NCI-H2171 (cell line): ENCODE measurements at places on chromosomes 6 and 20.

DNA sequence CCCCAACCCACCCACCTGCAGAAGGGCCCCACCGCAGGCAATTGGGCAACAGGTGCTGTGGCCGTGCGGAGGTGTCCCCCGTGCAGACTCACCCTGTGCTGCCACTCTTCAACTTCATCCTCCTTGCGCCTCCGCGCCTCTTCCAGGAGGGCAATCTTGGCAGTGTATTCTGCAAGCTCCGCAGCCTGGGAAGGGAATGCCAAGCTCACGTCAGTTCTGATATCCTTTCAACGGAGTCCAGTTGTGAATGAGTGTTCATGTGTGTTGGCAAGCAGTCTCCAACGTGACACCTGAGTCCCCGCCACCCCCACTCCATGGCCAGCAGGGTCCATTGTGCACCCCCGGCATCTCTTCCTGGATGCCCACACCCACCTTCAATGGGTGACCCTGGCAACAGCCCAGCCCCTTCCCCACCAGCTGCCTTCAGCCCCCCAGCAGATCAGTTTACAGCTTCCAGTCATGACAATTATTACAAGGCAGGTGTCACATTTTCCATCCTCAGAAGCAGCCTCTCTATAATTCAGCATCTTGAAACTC, 49.9 kb downstream of the EZR start:
- peak; percentile 77 for DNase-seq

- DNase-seq: no peak
These were observed 1.9 kb upstream of the LSM14B start for GRCh38 chr20:62120365-62120762.

- no peak for DNase-seq
These were observed 43.0 kb downstream of the MRS2 start for GRCh38 chr6:24445704-24446103.

DNA sequence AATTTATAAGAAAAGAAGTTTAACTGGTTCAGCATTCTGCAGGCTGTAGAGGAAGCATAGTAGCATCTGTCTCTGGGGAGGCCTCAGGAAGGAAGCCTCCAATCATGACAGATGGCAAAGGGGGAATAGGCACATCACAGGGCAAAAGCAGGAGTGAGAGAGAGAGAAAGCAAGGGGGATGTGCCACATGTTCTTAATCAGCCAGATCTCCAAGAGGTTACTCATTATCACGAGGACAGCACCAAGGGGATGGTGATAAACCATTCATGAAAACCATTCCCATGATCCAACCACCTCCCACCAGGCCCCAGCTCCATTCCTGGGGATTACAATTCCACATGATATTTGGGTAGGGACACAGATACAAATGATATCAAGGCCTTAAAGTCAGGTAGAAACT, 217.5 kb upstream of the TCF21 start:
- peak; percentile 90 for DNase-seq

- no peak for DNase-seq
These were observed 430.5 kb upstream of the EPHA7 start for GRCh38 chr6:93849857-93850256.

- DNase-seq: no peak
These were observed 337.6 kb downstream of the CDC5L start for GRCh38 chr6:44725070-44725469.

GRCh38 chr20:63349516-63349895, 11.6 kb downstream of the CHRNA4 start:
- no peak for DNase-seq

DNA sequence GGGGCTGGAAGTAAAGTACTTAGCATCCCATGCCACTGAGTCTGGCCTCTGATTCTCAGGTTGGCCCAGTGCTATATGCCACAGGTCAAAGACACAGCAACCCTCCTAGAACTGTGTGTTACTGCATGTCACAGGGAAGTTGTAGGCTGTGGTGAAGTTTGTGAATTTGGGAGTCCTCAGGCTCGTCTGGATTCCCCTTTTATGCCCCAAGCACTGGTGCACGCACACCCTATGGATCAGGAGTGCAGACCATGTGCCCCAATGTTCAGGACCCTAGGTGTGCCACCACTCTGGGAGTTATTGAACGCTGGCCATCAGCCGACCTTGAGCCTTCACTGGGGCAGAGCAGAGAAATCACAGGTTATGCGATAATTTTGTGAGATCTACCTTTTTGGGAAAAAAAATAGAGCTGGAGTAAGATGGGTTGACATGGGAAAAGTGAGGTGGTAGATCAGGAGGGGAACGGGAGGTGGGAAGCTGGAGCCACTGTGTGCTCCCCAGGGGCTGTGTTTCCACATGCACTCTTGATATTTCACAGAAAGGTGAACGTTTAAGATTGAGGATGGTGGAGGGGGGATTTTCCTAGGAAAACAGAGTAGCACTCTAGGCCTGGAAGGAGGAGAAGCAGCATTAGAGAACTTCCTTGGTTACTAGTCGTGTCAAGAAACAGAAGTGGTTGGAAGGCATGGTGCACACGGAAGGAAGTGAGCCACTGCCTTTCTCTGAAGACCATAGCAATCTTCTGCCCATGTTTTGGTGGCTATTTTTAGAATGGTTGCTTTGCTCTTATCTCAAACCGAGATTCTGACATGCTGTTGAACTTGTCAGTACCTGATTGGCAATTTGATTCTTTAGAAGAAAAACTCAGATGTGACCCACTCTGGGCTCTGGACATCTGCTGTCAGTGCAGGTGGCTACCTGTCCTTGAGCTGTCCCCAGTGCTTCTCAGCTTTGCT, 44.1 kb downstream of the DUSP22 start:
- DNase-seq: no peak

DNA sequence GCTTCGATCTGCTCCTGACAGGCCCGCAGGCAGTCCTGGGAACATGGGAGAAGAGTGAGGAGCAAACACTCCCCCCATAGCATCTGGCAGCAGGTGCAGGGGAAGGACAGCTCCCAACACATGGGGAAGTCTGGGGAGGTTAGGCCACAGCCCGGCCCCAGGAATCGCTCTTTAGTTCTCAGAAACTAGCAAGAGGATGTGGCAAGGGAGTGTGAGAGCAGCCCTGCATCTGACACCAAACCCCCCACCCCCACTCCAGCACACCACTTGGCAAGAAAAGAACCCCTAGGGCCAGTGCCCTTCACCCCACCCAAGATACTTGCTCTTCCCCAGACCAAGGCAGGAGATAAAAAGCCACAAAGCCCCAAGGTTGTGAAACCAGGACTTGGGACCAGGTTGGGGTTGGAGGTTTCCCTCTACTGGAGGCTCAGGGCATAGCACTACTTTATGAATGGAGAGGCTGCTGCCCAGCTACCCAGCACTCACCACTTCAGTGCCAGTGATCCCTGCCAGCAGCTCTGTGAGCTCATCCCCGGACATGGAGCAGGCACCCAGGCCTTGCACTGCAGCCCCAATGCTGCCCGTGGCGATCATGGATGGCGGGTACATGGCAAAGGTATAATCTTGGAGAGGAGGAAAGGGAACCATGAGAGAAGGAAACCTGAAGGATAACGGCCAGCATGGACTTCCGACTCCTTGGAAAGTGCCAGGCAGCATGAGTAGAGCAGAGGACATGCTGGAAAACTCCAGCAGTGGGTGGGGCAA, 5.4 kb downstream of the CCND3 start:
- DNase-seq: peak; percentile 17

GRCh38 chr20:58640446-58640845, 10.6 kb upstream of the STX16 start:
- DNase-seq: no peak

DNA sequence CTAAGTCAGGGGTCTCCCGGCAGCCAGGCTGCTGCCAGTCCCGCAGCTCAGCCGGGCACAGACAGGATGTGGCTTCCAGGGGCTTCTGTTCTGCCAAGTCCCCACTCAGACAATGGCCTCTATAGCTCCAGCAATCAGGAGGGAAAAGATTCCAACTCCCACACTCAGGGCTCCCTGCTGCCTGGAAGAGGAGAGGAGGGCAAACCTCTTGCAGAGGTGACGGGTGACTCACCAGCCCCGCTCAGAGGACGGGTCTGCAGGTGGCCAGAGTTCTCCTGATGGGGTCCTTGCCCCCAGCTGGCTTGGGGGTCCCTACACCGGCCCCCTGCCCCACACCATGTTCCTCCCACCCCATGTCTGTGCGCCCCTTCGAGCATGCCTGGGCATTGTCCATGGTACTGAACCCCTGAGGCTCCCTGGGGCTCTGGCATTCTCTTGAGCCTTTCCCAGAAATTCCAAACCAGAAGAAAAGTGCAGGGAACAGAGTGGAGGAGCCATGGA, 32.6 kb downstream of the NTSR1 start:
- DNase-seq: no peak

DNA sequence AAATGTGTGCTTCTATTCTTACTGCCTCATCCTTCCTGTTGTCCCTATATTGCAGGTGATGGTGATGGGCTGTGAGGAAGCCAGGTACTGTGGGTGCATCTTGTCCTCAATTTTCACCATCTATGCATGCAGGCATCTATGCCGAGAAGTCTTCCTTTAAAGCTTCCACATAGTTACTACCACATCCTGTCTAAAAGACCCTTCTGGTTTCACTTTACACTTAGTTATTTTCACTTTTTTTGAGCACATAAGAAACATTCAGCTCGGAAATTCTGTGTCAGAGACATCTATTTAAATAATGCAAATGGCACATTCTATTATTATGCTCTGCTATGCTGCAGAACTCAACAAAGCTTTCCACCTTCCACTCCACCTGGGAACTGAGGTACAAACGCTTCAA, 28.2 kb upstream of the FABP7 start:
- DNase-seq: no peak

GRCh38 chr6:113695516-113695915, 161.6 kb upstream of the MARCKS start:
- DNase-seq: no peak

GRCh38 chr6:160974304-160974771, 17.2 kb upstream of the MAP3K4 start:
- DNase-seq: no peak

DNA sequence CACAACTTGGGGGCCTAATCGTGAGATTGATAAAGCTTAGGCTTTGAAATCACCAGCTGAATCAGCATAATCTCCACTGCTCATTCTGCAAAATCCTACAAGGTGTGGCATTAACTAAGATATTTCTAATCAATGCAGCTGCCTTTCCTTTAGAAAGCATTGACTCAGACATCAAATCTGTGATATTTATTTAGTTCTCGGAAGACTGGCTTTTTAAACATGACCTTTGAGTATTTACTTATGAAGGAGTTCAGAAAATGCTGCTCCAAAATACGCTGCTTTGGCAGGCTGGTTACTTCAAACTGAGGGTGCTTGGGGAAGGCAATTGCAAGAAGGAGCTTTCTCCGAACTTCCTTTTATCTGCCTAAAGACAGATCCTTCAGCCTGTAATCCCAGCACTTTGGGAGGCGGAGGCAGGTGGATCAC, 23.7 kb upstream of the FUCA2 start:
- DNase-seq: no peak

- no peak for DNase-seq
These were observed 134.1 kb downstream of the FAM83B start for GRCh38 chr6:54980511-54981275.

DNA sequence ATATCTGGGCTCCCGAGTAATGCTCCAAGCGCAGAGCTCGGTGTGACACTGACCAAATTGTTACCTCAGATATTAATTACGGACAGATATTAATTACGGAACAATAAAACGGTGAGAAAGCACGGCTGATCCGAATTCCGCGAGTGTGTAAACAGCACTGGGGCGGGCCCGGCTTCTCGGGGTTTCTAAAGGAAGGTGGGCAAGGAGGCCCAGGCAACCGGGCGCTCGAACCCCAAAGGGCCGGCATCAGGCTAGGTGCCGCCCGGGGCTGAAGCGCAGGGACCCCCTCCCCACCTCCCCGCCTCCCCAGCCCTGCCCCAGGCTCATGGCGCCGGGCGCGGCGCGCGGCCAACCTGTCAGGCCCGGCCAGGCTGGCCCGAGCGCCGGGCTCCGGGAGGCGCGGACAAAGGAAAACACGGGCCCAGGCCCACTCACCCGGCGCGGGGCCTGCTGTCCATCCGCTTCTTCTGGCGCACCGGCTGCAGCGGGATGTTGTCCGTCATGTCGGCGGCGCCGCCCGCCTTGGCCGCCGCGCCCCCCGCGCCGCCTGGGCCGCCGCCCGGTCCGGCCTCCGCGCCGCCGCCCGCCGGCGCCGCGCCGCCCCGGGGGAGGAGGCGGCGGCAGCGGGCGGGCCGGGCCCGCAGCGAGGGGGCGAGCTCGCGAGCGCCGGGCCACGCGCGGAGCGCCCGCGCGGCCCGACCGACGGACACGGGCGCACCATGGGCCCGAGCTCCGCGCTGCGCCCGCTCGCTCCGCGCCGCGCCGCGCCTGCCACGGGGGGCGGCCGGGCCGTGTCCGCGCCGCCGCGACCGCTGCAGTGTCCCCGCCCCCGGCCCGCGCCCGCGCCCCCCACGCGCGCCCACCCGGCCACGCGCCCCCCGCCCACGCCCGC, at the start of gene ATP9A:
TSS of gene ATP9A (minus strand) at position 524 of the 892 bp plus-strand sequence. CDS start at position 503, 21 bp downstream.
- no peak for DNase-seq

- DNase-seq: no peak
These were observed 21.1 kb upstream of the TOP1 start for GRCh38 chr20:41007481-41007880.

DNA sequence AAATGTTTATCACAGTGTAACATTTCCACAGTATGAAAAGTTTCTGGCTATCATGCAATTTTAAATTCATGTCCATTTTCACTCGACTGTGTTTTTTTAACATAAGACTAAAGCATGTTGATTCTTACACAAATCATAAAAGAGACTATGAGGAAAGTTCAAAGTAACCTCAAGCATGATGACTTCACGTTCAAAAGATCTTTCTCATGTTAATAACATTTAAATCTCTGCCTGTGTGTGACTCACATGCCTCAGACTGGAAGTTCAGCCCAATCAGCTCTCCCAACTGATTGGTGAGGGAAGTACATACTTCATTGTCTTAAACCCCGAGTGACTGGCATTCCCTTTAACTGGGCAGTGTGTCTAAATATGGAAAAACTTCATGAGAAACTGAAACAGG, 37.4 kb downstream of the ATXN1 start:
- DNase-seq: no peak

GRCh38 chr6:127514773-127515227, 4.3 kb downstream of the MTCL3 start:
- DNase-seq: peak; percentile 11

DNA sequence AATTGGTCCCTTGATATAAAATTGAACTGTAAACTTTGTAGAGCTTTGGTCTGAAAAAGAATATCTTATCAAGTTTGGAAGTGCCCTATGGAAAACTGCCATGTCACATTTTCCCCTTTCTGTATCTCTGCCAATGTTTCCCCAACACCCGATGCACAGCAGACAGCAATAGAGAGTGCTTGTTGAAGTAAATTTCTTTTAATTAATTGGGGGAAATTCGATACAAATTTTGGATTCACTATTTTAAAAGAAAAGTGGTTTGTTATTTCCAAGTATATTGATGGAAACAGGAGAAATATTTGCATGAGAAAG, 208.1 kb downstream of the OGFRL1 start:
- DNase-seq: no peak
